ENCODE measurements at places on chromosomes 2 and 18. TPM values are rescaled to one million over a fixed set of nuclear protein-coding genes. Genes with fewer than 3 reads are reported as not detected.

TEKT4 gene
- total RNA-seq = not detected

KCNJ13 gene
- total RNA-seq = not detected

TDRD15 gene
- total RNA-seq = not detected

DNA sequence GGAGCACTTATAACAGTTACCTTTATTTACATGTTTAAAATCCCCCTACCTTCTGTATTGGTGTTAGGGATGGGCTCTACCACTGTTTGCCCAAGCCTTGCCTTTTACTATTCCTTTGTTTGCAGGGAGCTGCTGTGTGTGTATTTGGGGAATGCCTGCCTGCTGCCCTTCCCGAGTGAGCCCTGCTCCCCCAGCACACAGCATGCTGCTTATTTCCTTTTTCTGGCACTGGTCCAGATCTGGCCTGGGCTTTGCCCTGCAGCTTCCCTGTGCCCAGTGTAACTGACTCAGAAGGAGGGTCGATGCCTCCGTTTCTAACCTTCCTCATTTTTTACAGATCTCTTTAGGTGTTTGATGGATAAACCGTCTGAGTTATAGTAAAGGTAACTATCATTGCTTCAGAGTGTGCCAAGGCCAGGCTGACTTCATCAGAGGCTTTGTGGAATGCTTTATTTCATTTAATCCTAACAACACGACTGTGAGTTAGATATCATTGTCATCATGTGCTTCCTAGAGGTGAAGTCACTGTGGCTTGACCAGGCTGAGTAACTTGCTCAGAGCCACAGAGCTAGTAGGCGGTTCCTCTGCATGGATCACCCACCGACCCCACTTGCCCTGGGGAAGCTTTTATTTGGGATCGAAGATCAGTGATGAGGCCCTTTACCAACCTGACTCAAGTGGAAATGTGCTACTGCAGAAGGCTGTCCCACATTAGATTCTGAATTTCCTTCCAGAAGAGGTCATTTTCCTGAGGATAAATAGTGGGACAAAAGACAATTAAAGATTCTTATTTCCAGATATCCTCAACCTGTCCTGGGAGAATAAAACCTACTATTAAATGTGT lies 238.8 kb downstream of the ZNF407 start:
- DNase-seq = no peak

GRCh38 chr2:57181315-57182038 lies 865.1 kb upstream of the VRK2 start:
- no peak for DNase-seq

CYP26B1 gene
- 3.9 TPM for total RNA-seq

SLC38A11 gene
- total RNA-seq = 2.2 TPM
